ENCODE measurements at places on chromosomes 16 and 17. TPM values are rescaled to one million over a fixed set of nuclear protein-coding genes. Genes with fewer than 3 reads are reported as not detected.

Gene KCTD19
- 0.14 TPM for polyA plus RNA-seq

Gene TMEM98
- 86.3 TPM for polyA plus RNA-seq

Gene ACSM2A
- 0.33 TPM for polyA plus RNA-seq

Gene SDR42E1
- polyA plus RNA-seq = 1.3 TPM

Gene CCL4L2
- polyA plus RNA-seq = 0.25 TPM

Gene CYLD
- polyA plus RNA-seq = 13.2 TPM

Gene MYOCD
- 59.4 TPM for polyA plus RNA-seq

Gene SOX9
- 1.8 TPM for polyA plus RNA-seq

Gene ARHGAP44
- polyA plus RNA-seq = 5.2 TPM

Gene ACSM5
- 3.0 TPM for polyA plus RNA-seq

Gene HS3ST3B1
- 2.9 TPM for polyA plus RNA-seq

Gene CLDN9
- 0.04 TPM for polyA plus RNA-seq

Gene KDM6B
- 17.3 TPM for polyA plus RNA-seq

Gene KRTAP9-4
- not detected for polyA plus RNA-seq

Gene PNMT
- polyA plus RNA-seq = 9.3 TPM

Gene KRTAP4-5
- not detected for polyA plus RNA-seq

Gene NTN1
- polyA plus RNA-seq = 23.9 TPM

Gene TLCD2
- polyA plus RNA-seq = 4.6 TPM

Gene DNAH9
- polyA plus RNA-seq = 1.2 TPM

Gene SOST
- not detected for polyA plus RNA-seq

Gene TRIM37
- polyA plus RNA-seq = 16.5 TPM

Gene WFDC1
- 67.2 TPM for polyA plus RNA-seq

Gene MT1E
- polyA plus RNA-seq = 189 TPM

Gene TRPV3
- 0.80 TPM for polyA plus RNA-seq

Gene HBQ1
- not detected for polyA plus RNA-seq

Gene TBC1D3I
- not detected for polyA plus RNA-seq

Gene KCNG4
- polyA plus RNA-seq = not detected

Gene MYH4
- not detected for polyA plus RNA-seq

Measured in urinary bladder (tissue), 4 donors.